ENCODE measurements at places on chromosomes 12 and 14.

- no peak for DNase-seq
These were observed 66.3 kb downstream of the TRHDE start for GRCh38 chr12:72338437-72338836.

- no peak for DNase-seq
These were observed 41.9 kb upstream of the BCL2L14 start for GRCh38 chr12:12028668-12029402.

DNA sequence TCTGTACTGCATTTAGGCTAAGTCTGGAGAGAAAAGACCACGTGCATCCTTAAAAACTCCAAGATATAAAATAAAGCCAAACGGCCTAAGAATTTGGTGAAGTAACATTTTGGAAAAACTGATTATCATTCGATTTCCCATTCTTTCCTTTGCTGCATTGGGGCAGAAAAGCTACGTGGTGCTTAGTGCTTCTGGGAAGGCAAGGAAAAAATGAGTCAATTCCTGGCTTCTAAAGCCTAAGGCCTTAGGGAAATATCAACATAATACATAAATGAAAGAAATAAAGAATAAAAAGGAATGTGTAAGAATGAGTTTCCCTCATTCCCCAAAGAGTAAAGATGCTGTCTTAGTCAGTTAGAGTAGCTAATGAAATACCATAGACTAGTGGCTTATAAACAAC, 520.5 kb downstream of the GLT1D1 start:
- no peak for DNase-seq

GRCh38 chr12:116257215-116257614, 20.3 kb downstream of the MED13L start:
- no peak for DNase-seq

DNA sequence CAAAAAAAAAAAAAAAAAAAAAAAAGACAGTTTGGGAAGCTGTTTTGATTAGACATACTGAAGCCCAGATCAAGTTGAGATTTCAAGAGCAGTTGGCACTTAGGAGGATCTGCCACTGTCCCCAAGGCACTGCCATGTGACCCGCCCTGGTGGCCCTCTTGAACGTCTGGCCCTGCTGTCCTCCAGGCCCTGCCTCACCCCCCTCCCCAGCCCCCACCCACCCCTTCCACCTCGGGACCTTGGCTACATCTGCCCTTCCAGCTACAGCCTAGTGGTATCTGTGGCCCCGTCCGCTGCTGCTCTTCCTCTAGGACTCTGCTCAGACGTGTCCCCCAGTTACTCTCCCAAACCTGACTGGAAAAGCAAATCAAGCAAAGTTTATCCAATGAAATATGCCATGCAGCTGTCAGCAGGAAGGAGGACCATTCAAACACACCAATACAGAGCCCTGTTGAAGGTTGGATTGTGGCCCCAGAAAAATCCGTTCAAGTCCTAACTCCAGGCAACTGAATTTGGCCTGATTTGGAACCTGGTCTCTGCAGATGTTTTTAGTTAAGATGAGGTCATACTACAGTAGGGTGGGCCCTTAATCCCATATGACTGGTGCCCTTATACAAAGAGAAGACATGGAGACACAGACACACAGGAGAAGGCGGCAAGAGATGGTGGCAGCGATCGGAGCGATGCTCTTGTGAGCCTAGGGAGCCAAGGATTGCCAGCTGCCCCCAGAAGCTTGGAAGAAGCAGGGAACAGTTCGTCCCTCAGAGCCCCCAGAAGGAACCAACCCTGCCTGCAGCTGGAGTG, 17.7 kb downstream of the SLC25A29 start:
- DNase-seq = no peak

DNA sequence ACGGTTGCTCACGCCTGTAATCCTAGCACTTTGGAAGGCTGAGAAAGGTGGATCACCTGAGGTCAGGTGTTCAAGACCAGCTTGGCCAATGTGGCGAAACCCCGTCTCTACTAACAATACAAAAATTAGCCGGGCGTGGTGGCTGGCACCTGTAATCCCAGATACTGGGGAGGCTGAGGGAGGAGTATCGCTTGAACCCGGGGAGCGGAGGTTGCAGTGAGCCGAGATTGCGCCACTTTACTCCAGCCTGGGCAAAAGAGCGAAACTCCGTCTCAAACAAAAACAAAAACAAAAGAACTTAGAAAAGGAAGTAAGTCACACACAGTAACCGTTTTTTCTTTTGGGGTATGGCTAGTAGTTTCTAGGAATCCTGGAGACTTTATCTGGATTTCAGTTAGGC, 1.7 kb upstream of the PALS1 start:
- DNase-seq = no peak

GRCh38 chr12:121753844-121754264, 39.6 kb downstream of the RHOF start:
- DNase-seq = no peak

Measured in stimulated activated CD8-positive, alpha-beta memory T cell treated with anti-CD3 and anti-CD28 coated beads, Interleukin-2, amount 100 ng/mL, for 1 hour (primary cell).